ENCODE measurements at places on chromosomes 16 and 17. TPM values are rescaled to one million over a fixed set of nuclear protein-coding genes. Genes with fewer than 3 reads are reported as not detected.

DNA sequence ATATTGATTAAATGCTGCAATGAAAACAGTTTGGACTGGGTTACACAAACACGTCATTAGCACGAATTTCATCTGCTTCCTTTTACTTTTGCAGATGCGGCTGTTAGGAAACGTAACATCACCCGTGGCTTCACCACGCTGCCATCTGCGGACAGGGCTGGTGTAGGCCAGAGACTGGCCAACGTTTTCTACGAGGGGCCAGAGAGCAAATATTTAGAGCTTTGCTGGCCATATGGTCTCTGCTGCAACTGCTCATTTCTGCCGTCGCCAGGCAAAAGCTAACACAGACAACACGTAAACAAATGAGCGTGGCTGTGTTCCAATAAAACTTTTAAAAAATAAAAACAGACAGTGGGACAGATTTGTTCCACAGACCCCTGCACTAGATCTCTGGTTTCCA, 96.6 kb downstream of the ENGASE start:
- DNase-seq = no peak

GRCh38 chr17:8176998-8177731, 985 bp upstream of the TMEM107 start:
- DNase-seq = no peak

DNA sequence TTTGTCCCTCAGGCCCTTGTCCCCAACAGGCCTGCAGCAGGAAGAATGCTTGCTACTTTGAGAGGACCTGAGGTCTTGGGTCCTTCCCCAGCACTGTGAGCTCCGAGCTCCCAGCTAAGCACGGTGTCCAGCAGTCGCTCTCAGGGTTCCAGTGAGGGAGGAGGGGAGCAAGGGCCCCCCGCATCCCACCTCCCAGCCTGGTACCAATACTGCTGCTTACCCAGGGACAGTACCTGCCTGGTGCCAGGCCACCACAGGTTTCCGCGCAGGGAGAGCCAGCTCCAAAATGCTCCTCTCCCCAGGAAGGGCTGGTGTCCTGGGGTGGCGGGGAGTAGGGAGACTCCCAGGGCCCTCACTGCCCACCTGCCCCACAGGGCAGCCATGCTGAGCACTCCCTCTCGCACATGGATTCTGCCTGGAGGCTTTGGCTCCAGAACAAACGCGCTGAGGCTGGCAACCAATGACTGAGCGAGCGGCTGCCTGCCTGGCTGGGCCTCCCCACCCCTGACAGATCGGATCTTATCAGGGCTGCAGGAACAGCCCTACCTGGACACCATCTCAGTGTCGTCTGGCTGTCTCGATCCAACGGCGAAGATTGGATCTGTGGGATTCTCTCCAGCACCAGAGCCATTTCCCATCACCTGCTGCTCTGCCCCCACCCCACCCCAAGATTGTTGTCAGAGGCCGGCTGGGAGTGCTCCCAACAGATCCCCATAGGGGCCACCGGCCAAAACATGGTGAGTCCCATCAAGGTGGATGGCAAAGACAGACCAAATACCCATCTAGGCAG, 2.4 kb downstream of the DOK4 start:
- no peak for DNase-seq

- no peak for DNase-seq
Measured at GRCh38 chr17:82911822-82912221, 72.0 kb upstream of the ZNF750 start.

- no peak for DNase-seq
Measured at GRCh38 chr17:39836117-39836516, 28.0 kb downstream of the IKZF3 start.

Gene ITGA2B
- 0.82 TPM for total RNA-seq

Gene RHBDF1
- 1.6 TPM for total RNA-seq

Data from frontal cortex (tissue), 4 donors.